ENCODE measurements at places on chromosomes 5 and 9.

DNA sequence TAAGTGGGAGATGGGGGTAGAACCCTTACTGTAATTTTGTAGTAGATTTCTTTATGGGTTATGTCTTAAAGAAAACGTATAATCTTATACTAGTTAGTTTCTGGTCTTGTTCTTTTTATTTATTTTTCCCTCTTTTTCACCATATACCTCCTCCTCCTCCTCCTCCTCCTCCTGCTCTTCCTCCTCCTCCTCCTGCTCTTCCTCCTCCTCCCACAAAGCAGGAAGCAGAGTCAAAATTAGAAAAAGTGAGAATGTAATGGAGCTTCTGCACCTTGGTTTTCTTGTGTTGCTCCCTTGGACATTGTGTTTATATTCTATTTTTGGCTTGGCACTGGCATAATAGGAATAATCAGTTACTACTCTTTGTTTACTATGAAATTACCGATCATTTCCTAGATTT is 4.5 kb downstream of the MACIR start:
- no peak for DNase-seq

- DNase-seq = no peak
These were observed 713.6 kb downstream of the TLE4 start for GRCh38 chr9:80285326-80285725.

DNA sequence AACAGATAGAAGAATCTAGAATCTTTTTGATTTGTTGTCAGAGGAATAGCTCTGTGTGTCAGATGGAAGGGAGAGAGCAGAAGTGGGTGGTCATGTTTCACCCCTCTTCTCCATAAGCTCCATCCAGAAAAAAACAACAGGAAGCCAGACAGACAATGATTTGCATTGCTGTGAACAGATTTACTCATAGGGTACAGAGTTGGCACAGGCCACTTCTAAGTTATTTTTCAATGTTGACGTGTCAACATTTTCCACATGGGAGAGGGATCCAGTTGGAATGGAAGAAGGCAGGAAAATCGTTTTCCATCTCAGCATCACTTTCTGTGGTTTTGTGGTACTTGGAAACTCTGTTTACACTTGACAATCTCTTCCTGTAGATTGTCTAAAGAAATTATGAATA is 86.7 kb downstream of the INSYN2B start:
- DNase-seq = no peak

GRCh38 chr5:170219615-170220014 is 13.2 kb upstream of the C5orf58 start:
- no peak for DNase-seq

- DNase-seq = peak; percentile 66
These were observed 29.5 kb downstream of the MTAP start for GRCh38 chr9:21831841-21832509.

DNA sequence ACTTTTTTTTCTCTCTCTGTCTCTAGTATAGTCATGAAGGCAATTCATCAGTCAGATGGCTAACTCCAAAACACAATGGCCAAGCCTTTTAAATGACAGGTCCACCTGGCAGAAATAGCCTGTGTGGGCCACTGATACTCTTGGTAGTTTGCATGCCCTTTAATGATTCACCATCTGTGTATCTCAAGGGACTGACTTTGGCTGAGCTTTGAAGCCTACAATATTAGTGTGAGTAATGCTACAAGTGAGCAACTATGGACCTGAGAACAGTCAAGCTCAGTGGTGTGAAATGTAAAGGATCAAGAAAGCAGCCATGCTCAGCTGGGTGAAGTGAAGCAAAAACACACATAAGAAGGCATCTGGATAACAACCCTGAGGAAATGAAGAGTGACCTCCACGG is 506.9 kb downstream of the TLE1 start:
- DNase-seq = no peak

GRCh38 chr9:84478996-84479395 is 138.4 kb upstream of the SLC28A3 start:
- no peak for DNase-seq

GRCh38 chr5:138273834-138274188 is 610 bp downstream of the GFRA3 start:
- DNase-seq = no peak

- DNase-seq = peak; percentile 85
These were observed at the start of gene NIPSNAP3A for GRCh38 chr9:104747565-104748358. Gene NIPSNAP3A, plus strand, starts transcription at chr9:104747683. Its CDS starts 110 bp downstream, at chr9:104747793.

GRCh38 chr9:21902136-21902535 is 92.1 kb downstream of the CDKN2A start:
- no peak for DNase-seq

DNA sequence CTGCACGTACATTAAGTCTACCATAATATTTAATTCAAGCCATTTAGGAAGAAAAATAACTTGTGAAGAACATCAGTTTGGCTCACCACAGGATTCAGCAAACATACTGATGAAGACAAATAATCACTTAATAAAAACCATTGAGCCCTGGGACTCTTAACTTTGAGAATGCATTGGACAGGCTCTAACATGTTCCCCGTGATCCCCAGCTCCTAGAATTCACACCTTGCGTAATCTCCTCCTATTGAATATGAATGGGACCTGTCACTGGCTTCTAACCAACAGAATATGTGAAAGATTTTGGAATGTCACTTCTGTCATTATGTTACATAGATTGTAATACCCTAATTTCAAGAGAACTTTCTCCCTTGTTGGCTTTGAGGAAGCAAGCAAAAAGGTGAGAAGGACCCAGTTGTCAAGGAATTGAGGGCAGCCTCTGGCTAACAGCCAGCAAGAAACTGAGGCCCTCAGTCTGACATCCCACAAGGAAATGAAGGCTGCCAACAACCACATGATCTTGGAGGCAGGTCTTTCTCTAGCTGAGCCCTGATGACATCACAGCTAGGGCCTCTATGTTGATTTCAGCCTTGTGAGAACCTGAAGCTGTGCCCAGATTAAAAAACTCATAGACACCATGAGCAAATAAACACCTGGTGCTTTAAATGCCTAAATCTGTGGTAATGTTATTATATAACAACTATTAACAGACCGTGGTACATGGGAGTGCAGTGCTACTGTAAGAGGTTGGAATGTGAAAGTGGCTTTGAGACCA is 433.2 kb downstream of the SEMA5A start:
- DNase-seq = no peak

- no peak for DNase-seq
These were observed 7.1 kb downstream of the MEGF9 start for GRCh38 chr9:120707170-120707569.

GRCh38 chr5:172417130-172417841 is 37.0 kb downstream of the SH3PXD2B start:
- DNase-seq = no peak

DNA sequence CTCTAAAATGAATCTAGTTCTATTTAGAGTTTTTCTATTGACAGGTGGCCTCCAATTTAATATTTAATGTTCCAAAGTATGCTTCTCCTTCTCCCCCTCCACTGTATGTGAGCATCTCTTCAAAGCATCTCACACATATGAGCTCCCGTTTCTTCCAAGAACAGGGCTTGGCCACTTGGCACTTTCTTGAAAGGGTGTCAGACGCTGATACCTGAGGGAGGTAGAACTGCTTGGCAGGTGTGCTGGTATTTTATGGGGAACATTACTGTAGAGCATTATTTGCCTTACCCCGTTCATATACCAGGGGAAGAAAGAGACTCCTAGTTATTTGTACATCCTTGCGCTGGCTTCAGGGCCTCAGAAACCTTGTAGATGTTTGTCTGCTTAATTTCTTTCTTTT is 1.9 kb downstream of the RCL1 start:
- no peak for DNase-seq

DNA sequence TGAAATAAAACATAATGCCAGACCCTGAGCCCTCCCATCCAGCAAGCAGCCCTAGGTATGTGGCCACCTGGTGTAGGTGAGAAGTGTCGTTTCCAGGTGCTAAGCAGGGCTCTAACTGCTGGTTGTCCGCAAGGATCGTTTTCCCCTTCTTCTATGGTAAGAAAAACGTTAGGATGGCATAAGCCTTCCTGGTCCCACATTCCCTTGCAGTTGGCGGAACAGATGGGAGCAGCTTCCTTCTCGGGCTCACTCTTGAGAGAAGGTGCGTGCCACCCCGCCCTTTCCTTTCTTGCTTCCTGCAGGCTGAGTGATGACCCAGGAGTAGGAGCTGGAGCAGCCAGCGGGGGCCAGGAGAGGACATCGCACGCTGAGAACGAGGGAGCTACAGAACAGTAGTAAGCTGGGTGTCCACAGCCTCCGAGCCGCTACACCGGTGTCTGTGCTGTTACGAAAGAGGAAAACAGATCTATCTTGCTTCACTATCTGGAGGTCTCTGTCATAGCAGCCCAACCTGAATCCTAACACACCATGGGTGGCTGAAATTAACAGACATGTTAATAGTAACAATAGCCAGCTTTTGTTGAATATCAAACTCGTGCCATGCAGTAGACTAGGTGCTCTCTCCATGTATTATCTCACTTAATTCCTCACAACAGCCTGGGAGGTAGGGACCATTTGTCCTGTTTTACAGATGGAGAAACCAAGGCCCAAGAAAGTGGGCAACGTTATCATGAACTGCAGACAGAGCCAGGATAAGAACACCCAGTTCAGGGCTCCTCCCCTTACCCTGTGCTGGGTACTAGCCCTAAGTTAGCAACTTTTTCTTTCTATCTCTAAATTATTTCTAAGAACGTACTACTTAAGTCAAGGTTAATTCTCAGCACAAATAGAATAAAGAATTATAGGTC is 139.8 kb downstream of the COL23A1 start:
- no peak for DNase-seq

DNA sequence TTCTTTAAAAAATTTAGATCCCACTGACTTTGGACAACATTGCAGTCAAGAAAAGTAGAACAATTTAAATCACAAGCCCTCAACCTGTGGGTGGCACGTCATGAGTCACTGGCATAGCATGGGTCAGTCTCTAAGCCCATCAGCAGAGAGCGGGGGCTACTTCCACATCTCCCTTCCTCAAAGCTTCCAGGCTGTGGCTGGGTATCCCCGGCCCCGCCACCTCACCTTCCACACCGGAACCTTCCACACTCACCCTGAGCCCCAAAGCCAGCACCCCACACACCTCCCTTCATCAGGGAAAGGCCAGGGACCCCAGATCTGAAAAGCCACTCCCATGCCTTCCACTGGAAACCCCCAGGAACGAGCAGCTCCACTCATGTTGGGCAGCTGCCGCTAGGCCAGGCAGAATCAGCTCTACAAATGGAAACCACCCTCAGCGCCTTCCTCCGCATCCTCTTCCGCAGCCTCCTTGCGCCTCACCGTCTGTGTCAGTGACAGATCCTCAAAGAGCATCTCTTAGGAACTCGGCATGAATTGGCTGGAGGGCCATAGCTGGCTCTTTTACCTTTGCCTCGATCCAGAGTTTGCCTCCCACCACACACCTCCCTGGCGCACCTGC is 156.5 kb downstream of the ERCC6L2 start:
- DNase-seq = no peak

DNA sequence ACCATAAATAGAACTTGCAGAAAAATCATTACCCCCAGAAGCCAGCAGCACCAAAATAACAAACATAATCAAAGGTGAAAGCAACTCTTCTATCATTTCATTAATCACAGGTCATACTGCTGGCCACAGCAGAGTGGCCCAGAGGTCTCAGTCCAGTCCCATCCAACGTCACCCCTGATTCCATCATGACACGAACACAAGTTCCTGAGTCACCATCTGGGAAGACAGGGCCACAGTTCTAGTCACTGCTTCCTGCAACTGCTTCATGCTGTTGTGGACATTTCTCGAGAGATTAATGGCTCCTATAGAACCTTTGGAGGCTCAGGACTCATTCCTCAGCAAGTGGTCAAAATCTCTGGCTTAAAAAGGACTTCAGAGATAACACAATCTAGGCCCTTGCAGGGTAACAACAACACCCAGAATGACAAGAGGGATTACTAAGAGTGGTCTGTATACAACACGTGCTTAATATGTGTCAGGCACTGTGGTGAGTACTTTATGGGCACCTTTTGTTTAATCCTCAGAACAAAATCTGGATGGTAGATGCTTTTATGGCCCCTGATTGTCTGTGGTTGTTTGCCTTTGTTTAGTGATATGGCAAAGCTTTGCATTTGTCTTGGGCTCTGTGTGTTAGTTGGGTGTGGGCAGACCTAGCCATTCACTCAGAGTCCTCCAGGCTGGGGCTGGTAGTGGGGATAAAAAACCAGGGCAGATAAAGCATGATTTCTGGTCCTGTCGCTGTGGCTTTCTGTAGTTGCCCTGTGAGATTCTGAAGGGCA is 184.3 kb downstream of the DAB2IP start:
- no peak for DNase-seq

- no peak for DNase-seq
These were observed 19.4 kb downstream of the CXCL14 start for GRCh38 chr5:135559354-135559753.

DNA sequence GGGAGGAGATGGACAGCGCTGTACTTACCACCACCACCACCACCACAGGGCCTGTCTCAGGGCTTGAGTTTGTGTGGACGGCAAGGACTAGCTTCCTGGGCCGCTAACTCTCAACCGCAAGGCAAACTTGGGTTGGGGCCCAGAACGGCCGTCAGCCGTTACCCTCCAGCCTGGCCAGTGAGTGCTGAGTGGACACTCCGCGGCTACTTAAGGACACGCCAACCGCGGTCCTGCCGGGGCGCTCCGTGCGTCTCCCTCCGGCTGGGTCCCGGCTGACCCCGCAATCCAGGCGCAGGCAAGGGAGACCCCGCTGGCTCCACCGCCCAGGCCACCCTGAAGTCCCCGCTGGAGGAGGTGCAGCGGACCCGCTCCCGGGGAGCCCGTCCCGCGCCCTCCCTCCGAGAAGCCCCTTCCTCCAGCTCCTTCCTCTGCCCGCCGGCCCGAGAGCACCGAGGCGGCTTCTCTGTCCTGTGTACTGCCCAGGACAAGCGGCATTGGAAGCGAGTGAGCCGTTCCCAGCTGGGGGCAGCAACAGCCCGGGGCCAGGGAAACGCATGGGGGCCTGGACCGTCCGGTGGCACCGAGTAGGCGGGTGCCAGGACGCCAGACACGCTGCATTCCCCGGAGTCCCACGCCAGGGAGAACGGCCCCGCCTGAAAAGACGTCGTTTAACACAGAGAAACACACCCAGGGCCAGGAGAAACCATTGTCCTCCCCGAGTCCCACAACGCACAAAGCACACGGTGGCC is 46.6 kb downstream of the HABP4 start:
- DNase-seq = no peak

GRCh38 chr5:180599590-180599914 is 8.3 kb upstream of the SCGB3A1 start:
- DNase-seq = no peak

- DNase-seq = no peak
These were observed 60.7 kb downstream of the PARP8 start for GRCh38 chr5:50727149-50727496.

- DNase-seq = no peak
These were observed 1295.1 kb upstream of the C9orf72 start for GRCh38 chr9:28868228-28868990.

GRCh38 chr5:39203951-39204350 is 15.4 kb downstream of the FYB1 start:
- DNase-seq = no peak

GRCh38 chr9:34520096-34520495 is 2.7 kb downstream of the ENHO start:
- no peak for DNase-seq

All from CD4-positive, alpha-beta T cell treated with Interferon gamma for 1 hour (primary cell).